SHP77 treated with DMSO at 0.1 percent for 48 hours (cell line): ENCODE measurements at places on chromosomes 16 and 17.

DNA sequence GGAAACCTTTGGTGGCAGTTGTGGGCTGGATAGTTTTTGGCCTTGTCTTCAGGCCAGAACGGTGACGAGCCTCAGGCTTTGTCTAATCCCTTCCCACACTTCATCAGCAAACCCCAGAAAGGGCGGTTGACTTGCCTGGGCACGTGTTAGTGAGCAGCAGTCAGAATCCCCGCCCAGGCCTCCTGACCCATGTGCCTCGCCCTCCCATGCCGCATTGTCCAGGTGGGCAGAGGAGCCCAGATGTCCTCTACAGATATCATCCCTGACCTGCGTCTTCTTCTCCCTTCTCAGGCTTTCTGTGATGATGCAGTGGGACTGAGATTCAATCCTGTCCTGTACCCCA is 82.5 kb downstream of the OR1D5 start:
- no peak for DNase-seq

DNA sequence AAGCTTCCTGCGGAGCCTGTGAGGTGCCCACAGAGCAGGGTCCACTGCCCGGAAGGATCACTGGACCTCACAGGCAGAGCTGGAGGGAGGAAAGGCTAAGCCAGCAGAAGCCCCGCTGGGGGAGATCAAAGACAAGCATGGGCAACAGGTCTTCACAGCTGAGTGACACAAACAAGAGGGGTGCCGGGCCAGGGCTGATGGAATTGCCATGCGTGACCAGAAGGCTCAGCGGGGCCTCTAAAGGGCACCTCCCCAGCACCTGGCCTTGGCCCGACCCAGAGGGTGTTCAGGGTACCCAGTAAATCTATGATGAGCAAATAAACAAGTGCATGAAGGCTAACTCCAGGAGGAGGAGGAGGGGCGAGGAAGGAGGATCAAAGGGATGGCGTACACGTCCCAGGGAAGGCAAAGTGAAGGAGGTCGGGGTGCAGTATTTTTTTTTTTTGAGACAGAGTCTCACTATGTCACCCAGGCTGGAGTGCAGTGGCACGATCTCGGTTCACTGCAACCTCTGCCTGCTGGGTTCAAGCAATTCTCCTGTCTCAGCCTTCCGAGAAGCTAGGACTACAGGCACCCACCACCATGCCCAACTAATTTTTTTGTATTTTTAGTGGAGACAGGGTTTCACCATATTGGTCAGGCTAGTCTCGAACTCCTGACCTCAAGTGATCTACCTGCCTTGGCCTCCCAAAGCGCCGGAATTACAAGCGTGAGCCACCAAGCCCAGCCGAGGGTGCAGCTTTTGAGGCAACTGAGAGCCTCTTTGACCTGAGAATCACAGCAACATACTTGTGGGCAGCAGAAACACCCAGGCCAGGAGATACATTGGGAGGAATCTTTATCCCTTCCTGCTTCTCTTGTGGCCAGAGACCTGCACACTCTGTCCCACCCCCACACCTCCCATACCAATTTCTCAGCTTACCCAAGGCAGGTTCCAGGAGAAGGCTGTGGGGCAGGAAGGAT is 16.1 kb upstream of the EXOC7 start:
- no peak for DNase-seq

DNA sequence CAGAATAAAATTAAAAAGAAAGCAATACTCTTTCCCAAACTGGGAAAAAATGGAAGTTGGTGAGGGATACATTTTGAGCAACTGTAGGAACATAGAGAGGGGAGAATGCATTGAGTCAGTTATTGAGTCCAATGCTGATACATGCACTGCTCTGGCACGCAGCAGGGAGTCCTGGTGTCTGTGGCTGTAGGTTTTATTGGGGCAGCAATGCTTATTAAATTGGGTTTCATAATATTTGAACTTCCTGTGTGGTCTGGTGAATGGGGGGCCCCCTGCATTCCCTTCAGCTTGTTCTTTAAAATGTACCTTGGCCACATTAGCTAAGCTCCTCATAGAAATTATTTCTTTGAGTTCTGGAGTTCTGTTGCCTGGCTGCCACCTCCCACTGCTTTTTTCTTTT is 125.2 kb upstream of the ELAC2 start:
- no peak for DNase-seq

- peak; percentile 99 for DNase-seq
Measured at GRCh38 chr17:48231995-48232959, 124.7 kb downstream of the SNX11 start.

DNA sequence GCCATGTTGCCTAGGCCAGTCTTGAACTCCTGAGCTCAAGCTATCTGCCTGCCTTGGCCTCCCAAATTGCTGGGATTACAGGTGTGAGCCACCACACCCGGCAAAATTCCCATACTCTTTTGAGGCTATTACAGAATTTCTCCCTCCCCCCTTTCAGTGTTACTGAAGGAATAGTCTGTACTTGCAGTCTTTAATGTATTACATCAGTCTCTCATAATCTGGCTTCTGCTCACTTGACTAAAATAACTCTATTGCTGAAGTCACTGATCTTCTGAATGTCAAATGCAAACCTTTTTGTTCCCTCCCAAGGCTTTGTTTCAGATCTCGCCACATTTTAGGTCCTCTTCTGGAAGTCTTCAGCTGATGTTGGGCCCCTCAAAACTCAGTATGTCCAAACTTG is 51.8 kb downstream of the TNRC6A start:
- DNase-seq = no peak

DNA sequence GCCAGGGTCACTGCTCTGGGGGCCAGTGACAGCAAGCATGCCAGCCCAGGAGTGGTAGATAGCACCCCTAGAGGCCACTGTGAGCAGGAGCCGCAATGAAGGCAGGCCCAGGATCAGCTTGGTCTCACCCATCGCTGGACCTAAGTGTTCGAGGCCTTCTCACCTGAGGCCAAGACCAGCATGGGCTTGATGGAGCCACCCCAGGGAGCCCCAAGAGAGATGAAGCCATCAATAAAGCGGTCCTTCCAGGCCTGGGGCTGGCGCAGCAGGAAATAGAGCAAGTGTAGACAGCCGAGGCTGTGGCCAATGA is 1.8 kb downstream of the LCAT start:
- DNase-seq = no peak

DNA sequence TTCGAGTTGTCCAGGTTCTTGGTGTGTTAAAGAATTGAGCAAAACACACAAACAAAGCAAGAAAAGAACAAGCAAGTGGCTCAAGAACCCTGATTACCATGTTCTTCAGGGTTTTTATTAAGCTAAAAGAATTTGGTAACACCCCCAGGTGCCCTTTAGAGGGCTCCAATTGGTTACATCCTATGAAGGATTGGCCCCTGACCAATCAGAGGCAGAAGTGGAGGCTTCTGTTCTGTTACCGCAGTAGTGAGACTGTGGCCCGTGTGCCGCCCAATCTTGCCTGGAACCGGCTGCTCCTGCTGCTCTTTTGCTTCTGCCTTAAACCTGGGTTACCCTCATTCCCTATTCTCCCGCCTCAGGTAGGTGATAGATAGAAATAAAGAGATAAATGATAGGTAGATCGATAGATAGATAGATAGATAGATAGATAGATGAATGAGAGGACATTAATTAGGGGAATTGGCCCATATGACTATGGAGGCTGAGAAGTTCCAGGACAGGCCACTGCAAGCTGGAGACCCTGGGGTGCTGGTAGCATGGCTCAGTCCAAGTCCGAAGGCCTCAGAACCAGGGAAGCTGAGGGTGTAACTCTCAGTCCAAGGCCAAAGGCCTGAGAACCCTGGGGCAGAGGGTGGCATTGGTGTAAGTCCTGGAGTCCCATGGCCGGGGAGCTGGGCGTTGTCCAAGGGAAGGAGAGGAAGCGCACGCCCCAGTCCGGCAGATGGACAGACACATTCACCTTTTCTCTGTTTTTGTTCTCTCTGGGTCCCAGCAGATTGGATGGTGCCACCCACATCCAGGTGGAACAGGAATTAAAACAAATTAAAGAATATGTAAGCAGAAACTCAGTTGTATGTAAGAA is 3.5 kb upstream of the CA5A start:
- DNase-seq = no peak

DNA sequence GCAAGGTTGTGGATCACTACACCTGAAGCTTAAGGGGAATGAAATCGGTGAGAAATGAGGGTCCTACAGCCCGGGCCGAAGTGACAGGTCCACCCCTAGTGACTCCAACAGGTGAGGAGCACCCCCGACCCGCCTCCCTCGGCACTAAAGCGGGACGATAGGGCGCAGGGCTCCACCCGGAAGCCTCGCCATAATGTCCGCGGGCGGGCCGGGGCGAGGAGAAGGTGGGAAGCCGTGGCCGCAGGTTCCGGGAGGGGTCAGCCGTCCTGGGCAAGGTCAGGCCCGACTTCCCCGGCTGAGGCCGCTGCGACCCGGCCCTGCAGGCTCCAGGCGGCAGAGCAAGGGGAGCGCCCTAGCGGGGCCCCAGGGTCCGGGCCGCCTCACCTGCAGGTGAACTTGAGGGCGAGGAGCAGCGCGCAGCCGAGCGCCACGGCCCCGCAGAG is 543 bp downstream of the TXNDC11 start:
- no peak for DNase-seq

DNA sequence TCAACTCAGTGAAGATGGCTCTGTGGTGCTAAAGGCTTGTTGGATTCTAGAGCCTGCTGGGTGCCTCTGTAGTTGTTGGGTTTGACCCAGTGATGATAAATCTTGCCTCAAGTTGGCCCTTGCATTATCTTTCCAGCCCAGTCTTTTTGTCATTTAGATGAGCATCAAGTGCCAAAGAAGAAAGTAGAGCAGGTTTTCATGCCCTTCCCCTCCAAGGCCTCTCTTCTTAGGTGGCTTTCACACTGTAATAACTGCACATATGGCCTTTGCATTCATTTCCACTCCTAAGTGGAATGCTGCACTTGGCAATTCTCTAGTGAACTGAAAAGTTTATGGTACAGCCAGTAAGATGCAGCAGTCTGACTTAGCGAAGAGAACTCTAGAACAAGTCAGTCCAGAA is 165.1 kb downstream of the PHKB start:
- no peak for DNase-seq

DNA sequence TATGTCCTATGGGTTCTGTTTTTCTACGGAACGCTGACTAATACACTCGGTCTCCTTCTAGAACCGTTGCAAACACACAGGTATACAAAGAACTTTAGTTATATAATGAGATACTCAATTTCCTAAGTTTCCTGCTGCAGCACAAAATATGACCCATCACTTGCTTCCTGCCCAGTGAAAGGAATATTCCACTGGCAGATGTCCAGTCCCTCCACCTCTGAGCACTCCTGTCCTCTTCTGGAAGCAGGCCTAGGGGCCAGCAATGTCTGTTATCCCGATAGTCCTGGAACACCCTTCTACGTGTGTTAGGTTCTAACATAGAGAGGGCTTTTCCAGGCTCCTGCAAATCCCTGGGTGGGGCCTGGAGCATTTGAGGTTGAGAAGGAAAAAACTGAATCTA is 32.7 kb downstream of the ADAMTS18 start:
- DNase-seq = no peak

DNA sequence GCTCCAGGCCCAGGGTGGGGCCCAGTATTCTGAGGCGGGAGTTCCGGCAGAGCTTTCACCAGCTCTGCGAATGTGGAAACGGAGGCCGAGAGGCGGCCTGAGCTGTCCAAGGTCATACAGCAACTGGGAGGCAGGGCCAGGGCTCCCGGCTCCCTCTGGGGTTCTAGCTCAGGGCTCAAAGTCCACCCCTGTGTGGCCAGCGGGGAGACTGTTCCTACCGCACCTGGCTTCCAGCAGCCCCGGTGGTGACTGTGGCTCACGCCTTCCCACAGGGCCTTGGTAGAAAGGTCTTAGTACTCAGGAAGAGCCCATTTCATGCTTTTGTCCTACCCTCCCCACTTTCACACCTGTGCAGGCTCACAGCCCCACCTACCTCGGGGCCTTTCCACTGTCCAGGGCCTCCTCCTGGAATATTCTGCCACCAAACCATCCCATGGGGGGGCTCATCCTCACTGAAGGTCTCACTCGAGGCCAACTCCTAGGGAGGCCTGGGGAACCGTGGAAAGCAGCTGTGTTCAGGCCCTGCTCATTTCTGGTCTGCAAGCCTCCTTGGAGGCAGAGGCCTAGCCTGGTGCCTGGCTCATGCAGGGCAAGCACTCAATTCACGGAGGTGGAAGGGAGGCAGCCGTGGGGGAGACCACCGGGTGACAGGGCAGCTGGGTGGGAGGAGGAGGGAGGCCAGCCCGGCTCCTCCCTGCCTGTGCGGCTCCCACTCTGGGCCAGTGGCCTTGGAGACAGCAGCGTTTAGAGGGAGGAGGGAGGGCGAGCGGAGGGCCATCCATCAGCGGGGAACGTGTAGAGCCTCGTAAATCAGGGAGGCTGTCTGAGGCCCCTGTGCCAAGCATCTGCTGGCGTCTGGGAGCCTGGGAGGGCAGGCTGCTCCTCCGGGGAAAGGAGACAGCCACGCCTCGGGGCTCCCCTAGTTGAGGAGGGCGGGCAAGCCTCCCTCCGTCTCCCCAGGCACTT is 12.7 kb upstream of the DOC2B start:
- peak; percentile 81 for DNase-seq

DNA sequence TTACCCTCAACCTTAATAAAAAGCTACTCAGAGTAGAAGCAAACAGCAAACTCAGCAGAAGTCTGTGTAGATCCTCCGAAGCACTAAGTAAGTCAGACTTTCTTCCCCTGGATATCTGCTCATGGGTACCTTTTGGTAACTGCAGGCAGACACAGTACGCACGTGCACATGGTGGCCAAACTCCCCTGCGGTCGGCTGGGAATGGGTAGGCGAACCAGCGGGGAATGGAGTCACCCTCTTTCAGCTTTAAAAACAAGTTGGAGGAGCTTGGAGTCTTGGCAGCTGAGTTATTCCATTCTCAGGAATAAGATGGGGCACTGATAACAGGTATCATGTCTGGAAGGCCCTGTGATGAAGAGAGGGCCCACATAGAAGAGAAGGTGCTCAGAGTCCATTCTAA is 16.3 kb downstream of the CYB561 start:
- no peak for DNase-seq

- no peak for DNase-seq
Measured at GRCh38 chr17:77425791-77426641, 285.2 kb downstream of the SEC14L1 start.

GRCh38 chr17:80892019-80892855 is 99.4 kb upstream of the CHMP6 start:
- DNase-seq = peak; percentile 28
